Pericardium fibroblast (primary cell): ENCODE measurements at places on chromosomes 5 and 9. TPM values are rescaled to one million over a fixed set of nuclear protein-coding genes. Genes with fewer than 3 reads are reported as not detected.

ST8SIA4 gene
- total RNA-seq, result 0.47 and 0.85 TPM in 2 replicates

PCDHGA9 gene
- 1.4 and 2.5 TPM in 2 replicates for total RNA-seq

SPATA31A3 gene
- not detected in 2 replicates for total RNA-seq

TMEM252 gene
- not detected in 2 replicates for total RNA-seq

SLC26A2 gene
- total RNA-seq, result 9.1 and 9.6 TPM in 2 replicates

C9orf152 gene
- 0.17 TPM in 1 of 2 replicates, not detected in the other for total RNA-seq

LIX1 gene
- total RNA-seq, result not detected in 2 replicates

NR6A1 gene
- total RNA-seq, result 0.23 and 0.68 TPM in 2 replicates

DCP2 gene
- 10.7 and 12.0 TPM in 2 replicates for total RNA-seq

SPINK4 gene
- total RNA-seq, result not detected in 2 replicates

SELENOP gene
- 134 and 182 TPM in 2 replicates for total RNA-seq

LTC4S gene
- 34.0 and 76.1 TPM in 2 replicates for total RNA-seq

SLC46A2 gene
- not detected in 2 replicates for total RNA-seq

ECPAS gene
- 56.1 and 64.5 TPM in 2 replicates for total RNA-seq

WNT8A gene
- total RNA-seq, result not detected in 2 replicates

RANBP6 gene
- 7.1 and 12.8 TPM in 2 replicates for total RNA-seq

ENG gene
- 74.1 and 186 TPM in 2 replicates for total RNA-seq

SPINK1 gene
- total RNA-seq, result not detected in 2 replicates

PCDHGA3 gene
- total RNA-seq, result 1.8 and 4.4 TPM in 2 replicates

ZNF354B gene
- total RNA-seq, result 5.3 and 7.1 TPM in 2 replicates

SLC4A9 gene
- total RNA-seq, result under 0.01 TPM in 1 of 2 replicates, not detected in the other

THBS4 gene
- 1.1 and 2.6 TPM in 2 replicates for total RNA-seq

ADAMTS13 gene
- 3.7 and 4.4 TPM in 2 replicates for total RNA-seq

SLC36A2 gene
- total RNA-seq, result not detected in 2 replicates

DMRTA1 gene
- 0.12 and 0.17 TPM in 2 replicates for total RNA-seq

SHISAL2B gene
- not detected in 2 replicates for total RNA-seq

MEGF10 gene
- total RNA-seq, result 4.1 TPM in 1 of 2 replicates, not detected in the other

ARL10 gene
- total RNA-seq, result 3.0 and 3.2 TPM in 2 replicates

PTPA gene
- total RNA-seq, result 69.8 and 87.5 TPM in 2 replicates

EIF4EBP3 gene
- 1.4 and 7.2 TPM in 2 replicates for total RNA-seq

NEUROG1 gene
- total RNA-seq, result not detected in 2 replicates

IFNA21 gene
- not detected in 2 replicates for total RNA-seq

ADAMTS19 gene
- under 0.01 TPM in 1 of 2 replicates, not detected in the other for total RNA-seq

EGFL7 gene
- 44.8 and 72.6 TPM in 2 replicates for total RNA-seq

SPATA24 gene
- total RNA-seq, result 4.1 and 9.4 TPM in 2 replicates

HAPLN1 gene
- total RNA-seq, result 0.17 and 7.4 TPM in 2 replicates

BARHL1 gene
- total RNA-seq, result not detected in 2 replicates

SPINK6 gene
- total RNA-seq, result not detected in 2 replicates

PAIP2 gene
- 58.7 and 69.2 TPM in 2 replicates for total RNA-seq

EXOSC3 gene
- total RNA-seq, result 22.9 and 29.6 TPM in 2 replicates

LHX6 gene
- not detected in 2 replicates for total RNA-seq

GMCL2 gene
- total RNA-seq, result not detected in 2 replicates

TLN1 gene
- 204 and 344 TPM in 2 replicates for total RNA-seq

PAIP1 gene
- total RNA-seq, result 70.7 and 88.1 TPM in 2 replicates

ARID3C gene
- total RNA-seq, result 0.35 and 1.2 TPM in 2 replicates
